Heart right ventricle (tissue), 16 donors: ENCODE measurements at places on chromosomes 7 and 10.
A peak's percentile ranks its signal among the peaks of the same experiment; 100 is the strongest.

- no peak for DNase-seq
Observed at GRCh38 chr10:111125102-111125501, 48.3 kb downstream of the ADRA2A start.

- peak; percentile 44 for DNase-seq
Observed at GRCh38 chr7:74365322-74366022, 76.3 kb downstream of the CLIP2 start.

GRCh38 chr10:89274928-89275327 is 23.4 kb upstream of the LIPA start:
- DNase-seq = no peak

GRCh38 chr7:75559355-75559975 is 67.3 kb downstream of the SPDYE5 start:
- DNase-seq = no peak

DNA sequence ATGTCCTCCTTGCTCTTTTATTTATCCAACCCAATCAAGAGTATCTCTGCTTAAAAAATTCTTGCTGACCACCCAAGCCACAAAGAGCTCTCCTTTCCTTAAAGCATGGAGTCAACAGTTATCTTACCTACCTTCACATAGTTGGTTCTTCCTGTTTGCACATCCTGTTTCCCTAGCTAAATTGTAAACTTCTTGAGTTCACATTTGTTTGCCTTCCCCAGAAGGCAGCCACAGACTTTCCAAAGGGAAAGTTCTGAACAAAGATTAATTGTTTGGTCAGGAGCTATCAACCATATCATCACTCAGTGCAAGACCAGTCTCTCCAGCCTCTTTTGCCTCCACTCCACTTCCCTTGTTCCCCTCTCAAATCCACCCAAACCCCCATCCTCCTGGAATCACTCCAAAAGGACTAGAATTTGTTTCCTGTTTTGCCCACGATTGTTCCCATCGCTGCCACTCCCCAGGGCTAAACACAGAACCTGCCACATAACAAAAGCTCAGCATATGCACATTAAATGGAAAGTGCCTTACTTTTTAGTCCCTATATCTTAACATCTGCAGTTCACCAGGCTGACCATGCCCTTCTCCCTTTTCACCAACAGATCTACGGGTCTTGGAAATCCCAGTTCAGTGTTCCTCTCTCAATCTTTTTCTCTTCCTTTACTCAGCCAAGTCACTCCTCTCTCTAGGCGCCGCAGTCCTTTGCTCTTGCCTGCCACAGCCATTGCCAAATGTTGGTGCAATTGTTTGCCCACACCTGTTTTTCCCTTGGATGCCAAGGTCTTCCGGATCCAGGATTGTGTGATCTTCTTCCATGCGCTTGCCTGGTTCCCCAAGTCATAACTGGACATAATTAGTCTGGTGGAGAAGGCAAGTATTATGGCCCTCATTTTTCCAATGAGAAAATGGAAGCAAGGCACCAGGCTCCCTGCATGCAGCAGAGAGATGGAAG is 265.5 kb downstream of the KCNMA1 start:
- no peak for DNase-seq

DNA sequence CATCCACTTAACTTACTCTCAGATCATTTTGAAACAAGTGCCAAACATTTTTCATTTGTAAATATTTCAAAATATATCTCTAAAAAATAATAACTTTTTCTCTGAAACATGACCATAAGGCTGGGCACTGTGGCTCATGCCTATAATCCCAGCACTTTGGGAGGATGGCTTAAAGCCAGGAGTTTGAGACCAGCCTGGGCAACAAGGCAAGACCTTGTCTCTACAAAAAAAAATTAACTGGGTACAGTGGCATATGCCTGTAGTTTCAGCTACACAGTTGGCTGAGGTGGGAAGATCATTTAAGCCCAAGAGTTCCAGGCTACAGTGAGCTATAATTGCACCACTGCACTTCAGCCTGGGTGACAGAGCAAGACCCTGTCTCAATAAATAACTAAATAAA is 36.4 kb downstream of the USP54 start:
- DNase-seq = no peak

- no peak for DNase-seq
Observed at GRCh38 chr7:55244006-55244745, 121.0 kb upstream of the LANCL2 start.

DNA sequence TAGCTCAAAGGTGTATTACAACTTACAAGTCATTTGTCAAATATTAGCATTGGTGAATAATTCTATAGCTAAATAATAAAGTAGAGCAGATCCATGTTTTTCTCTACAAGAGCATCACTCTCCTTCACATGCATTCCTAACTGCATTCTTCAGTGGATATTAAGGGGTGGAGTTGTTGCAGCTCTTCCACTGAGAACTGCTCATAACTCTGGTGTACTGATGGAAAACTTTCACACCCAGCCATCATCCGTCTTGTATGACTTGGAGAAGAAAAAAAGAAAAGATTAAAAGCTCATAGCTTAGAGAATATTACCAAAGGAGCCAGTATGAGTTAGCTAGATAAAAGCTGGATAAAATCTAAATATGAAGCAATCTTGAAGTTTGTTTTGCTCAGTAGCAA is 10.2 kb upstream of the FAM13C start:
- DNase-seq = no peak

- no peak for DNase-seq
Observed at GRCh38 chr10:60384708-60385398, 4.8 kb downstream of the ANK3 start.

- no peak for DNase-seq
Observed at GRCh38 chr7:69941077-69941651, 342.9 kb downstream of the AUTS2 start.

DNA sequence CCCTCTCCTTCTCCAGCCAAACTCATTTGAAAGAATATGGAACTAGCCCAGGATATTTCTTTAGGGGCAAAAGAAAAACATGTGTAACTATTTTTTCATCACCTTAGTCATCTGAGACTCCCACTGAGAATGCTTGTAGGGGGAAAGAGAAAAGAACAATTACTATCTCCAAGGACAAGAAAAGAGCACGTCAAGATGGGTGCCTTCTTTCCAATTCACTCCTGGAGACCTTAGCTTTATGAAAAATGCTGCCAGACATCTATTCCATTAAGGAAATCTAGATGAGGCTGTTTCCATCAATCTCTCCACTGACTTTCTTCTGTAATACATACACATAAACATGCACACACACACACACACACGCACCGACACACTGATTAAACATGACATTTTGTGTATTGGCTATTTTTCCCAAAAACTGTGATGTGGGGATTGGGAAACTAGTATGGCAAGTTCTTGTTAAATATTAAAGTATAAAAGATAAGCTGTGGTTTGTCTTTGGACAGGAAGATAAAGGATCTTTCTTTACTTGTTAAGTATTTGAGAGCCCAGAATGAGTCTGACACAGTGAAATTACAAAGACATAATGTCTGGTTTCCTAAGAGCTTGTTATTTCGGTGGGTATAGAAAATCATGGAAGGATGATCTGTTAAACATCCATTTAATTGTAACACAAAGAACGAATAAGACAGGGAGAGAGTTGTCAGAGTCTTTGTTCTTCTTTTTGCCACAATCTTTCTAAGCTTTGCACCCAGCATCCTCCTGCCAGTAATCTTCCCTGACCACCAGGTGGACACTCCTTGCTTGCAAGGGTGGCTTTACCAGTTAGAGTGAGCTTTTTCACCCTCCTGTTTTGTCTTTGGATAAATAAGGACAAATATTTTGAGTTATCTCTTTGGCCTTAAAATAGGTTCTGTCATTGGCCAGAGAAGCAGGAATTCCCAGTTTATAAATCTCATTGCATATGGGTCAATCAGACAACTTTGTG is 177.3 kb upstream of the TMEM72 start:
- no peak for DNase-seq

DNA sequence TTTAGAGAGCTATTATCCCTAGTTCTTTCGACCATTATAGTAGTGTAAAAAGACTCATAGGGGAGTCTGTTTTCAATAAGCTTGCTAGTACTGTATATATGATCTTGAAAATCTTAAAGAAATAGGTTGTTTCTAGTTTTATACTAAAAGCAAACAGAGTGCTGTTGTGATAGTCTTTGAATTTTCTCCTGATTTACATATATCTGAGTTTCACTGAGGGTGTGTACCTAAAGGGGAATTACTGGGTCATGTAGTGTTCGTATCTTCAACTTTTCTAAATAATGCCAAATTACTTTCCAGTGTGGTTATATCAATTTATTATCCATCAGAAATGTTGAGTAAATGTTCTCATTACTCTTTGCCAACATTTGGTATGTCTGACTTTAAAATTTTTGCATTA is 70.8 kb upstream of the BAMBI start:
- no peak for DNase-seq

- DNase-seq = peak; percentile 33
Observed at GRCh38 chr7:127252778-127253280, at the start of gene GRM8. GRM8 (minus strand) TSS chr7:127252941.

DNA sequence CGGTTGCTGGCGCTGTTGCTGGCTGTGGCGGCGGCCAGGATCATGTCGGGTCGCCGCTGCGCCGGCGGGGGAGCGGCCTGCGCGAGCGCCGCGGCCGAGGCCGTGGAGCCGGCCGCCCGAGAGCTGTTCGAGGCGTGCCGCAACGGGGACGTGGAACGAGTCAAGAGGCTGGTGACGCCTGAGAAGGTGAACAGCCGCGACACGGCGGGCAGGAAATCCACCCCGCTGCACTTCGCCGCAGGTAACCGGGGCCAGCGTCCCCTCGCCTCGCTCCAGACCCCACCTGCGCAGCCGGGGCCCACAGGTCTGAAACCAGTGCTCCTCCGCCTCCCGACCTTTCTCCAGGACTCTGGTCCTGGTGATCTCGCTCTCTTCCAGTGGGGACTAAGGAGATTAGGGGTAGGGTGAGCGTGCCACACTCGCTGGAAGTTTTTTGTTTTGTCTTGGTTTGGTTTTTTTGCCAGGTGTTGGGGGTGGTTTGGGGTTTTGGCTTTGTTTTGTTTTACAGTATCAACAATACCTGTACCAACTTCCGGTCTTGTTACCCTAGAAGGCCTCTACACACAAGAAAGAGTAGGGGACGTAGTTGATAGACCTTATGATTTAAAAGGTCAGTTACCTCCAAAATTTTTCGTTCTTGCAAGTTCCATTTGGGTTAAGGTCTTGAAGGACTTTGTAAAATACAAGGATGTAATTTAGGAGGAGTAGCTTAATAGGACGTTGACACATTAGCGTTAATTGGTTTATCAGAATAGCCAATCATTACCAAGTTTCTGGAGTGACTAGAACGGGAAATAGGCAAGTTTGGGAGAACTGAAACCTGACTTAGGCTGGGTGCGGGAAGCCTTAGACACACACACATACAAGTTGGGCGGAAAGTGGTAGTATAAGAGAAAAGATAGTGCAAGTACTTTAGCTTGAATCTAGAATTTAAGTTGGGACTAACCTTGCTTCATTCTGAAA is 704 bp downstream of the TNKS2 start:
- no peak for DNase-seq

DNA sequence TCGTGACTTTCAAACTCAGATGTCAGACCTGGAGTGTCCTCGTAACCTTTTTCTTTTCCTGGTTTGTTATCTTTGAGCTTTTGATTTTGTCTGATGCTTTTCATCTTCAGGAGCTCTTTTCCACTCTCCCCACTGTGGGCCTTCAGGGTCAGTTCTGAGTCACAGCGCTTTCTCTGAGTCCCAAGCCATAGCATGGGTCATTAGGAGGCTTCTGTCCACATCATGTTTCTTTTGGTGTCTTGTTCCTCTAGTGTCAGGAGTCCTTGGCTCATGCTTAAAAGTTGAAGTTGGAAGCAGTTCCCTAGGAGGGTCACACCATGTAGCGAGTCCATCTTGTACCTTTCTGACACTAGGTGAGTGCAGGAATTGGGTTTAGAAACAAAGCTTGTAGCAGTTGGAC is 40.3 kb downstream of the DAGLB start:
- DNase-seq = no peak

DNA sequence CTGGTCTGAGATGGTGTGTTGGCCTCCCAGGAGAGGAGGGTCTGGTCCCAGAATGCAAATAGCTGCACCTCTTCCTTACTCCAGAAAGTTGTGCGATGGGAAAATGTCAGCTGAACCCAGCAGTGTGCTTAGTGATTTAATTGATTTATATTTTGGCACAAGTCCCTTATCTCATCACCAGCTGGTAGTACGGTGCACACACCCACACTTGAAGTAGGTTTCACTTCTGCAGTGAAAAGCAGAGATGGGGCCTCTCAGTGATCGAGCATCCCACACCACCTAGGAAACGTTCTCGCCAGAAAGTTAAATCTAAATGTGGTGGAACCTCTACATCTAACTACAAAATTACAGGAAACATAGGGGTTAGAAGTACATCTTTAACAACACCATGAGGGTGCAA is 80.4 kb downstream of the UBE3C start:
- no peak for DNase-seq

DNA sequence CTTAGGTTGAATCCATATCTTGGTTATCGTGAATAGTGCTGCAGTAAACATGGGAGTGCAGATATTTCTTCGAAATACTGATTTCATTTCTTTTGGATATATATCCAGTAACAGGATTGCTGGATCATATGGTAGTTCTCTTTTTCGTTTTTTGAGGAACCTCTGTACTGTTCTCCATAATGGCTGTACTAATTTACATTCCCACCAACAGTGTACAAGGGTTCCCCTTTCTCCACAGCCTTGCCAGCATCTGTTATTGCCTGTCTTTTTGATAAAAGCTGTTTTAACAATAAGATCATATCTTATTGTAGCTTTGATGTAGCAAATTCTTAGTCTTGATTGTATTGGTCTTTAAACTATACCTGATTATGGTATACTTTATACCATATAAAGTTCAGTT is 45.3 kb downstream of the ZNRF2 start:
- no peak for DNase-seq
